Thyroid gland (tissue), 4 donors: ENCODE measurements at places on chromosomes 5 and 9.

GRCh38 chr9:86909388-86909787 lies 37.9 kb downstream of the GAS1 start:
- no peak for DNase-seq

- DNase-seq: peak; percentile 84
Measured at GRCh38 chr9:127869310-127870152, 7.9 kb downstream of the AK1 start.

DNA sequence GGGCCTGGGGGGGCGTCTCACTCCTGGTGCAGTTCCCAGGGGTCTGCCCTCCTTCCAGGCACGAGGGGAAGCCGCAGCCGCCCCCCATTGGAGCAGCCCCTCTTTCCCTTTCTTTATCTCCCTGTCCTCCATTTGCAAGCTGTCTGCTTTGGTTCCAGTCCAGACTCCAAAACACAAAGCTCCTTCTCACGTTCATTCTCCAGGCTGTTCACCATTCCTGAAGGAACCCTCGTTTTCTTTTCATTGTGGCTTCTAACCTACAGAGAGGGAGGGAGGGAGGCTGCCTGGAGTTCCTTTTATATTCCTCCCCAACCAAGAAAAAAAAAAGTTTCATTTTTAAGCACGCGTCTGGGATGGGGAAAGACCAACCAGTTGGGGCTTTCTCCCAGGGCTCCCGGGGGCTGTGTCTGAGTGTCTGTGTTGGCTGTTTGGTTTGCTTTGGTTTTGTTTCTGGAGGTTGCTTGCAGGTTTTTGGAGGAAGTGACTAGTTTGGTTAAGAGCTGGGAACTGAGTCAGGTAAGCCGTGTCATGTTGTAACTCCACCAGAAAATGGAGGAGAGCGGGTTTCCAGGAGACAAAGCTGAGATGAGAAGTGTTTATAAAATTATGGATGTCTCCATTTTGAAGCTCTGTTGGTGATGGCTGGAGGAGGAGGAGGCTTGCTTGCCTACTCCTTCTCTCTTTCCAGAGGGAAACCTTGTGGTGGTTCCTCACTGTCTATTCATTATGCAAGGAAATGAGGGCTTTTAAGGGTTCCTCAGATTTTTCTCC lies 1.6 kb downstream of the ZNF462 start:
- DNase-seq: peak; percentile 30

GRCh38 chr5:54965806-54966205 lies 19.6 kb downstream of the ESM1 start:
- DNase-seq: no peak

- DNase-seq: no peak
Measured at GRCh38 chr5:155268770-155269425, 255.3 kb downstream of the KIF4B start.

- no peak for DNase-seq
Measured at GRCh38 chr5:135214897-135215616, 181.0 kb upstream of the PITX1 start.

GRCh38 chr9:86262492-86262891 lies 3.0 kb upstream of the C9orf153 start:
- DNase-seq: no peak

DNA sequence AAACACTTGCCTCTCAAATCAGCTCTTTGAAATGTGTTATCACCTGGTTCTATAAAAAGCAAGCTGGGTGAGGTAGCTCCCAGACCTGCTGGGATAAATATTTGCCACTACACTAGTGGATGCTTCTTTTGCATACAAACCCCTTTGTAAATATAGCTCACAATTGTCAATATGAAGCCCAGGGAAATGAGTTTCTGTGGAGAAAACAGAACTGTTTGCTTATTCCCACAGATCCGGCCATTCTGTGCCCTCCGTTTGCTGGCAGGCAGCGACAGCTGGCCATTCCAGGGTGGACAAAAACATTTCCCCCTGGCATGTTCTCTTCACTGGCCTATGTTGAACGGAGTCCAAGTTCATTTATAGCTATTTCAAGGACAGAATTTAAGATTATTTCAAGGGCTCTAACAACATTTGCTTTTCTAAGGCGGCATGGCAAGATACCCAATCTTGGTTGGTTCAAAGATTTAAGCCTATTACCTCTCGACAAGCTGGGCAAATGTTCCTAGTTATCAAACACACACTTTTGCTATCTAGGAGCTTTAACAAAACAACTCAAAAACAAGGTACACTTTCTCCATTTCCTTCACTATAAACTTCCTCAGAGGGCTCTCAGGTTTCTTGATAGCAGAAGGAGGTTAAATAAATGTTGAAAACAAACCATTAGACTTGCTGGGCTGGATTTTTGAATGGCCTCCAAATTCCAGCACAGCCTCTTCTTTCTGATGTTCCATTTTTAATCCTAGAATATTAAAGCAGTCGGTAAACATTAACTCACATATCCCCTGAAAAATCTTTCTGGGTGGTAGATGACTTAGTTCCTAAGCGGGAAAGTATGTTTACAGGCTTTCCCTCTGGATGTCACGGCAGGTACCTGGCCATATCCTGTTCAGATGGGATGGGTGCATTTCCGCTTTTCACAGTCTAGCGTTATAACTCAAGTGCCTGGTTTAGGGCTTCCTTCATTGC lies 332.3 kb downstream of the PLK2 start:
- DNase-seq: no peak

DNA sequence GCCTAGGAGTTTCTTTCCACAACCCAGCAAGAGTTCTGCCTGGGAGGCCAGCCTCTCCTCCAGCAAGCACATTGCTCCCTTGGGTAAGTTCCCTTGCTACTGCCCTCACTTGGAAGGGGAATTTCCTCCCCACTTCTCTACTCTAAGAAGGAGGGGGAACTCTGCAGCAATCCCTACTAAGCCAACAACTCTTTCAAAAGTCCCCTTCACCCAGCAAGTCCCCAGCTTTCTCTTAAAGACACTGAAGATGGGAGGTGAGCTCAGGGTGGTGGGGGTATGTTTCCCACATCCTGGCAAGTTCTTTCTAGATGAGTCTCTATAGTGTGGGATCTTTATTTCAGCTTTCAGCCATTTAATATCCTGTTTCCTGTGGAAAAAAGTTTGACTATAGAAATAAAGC lies 49.0 kb downstream of the PDE8B start:
- DNase-seq: no peak

DNA sequence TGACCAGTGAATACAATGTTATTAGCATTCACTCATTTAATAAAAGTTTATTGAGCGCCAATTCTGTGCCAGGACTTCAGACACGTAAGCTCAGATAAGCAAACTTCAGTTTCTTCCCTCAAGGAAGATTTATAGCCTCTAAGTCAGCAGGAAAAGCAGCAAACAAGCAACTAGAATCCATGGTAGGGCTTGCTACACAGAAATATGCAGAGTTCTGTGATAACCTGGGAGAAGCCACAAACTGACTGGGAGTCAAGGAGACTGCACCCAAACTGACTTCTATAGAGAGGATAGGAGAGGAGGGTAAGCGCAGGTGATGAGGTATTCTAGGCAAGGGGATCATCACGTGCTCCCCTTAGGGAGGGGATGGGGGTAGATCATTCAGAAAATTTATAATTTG lies 1.4 kb upstream of the OGN start:
- no peak for DNase-seq

- no peak for DNase-seq
Measured at GRCh38 chr9:129602598-129603415, 18.1 kb downstream of the C9orf50 start.

DNA sequence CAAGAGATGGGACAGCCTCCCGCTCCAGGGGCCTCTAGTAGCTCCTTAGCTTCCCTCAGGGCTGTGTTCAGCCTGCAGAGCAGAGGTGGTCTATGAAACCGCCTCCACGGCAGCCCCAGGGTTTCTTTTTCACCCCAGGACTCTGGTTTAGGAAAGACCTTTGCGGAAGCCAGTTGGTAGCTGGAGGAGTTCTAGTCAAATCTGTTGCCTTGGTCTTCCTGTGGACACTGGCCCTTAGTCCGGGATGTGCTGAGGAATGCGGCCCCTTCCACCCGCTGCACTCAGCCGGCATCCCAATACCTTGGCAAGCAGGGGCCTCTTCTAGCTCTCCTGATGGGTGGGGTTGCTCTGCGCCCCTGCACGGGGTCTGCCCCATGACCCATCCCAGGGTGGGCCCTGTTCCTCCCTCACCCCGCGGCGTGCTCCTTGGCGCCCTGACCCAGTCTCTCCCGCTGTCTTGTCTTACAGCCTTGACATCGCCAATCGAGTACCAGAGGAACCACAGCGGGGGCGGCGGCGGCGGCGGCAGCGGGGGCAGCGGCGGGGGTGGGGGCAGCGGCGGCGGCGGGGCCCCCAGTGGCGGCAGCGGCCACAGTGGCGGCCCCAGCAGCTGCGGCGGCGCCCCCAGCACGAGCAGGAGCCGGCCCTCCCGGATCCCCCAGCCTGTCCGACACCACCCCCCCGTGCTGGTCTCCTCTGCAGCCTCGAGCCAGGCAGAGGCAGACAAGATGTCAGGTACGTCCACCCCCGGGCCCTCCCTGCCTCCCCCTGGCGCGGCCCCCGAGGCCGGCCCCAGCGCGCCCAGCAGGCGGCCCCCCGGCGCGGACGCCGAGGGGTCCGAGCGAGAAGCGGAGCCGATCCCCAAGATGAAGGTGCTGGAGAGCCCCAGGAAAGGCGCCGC lies 94.3 kb upstream of the OTULINL start:
- no peak for DNase-seq

DNA sequence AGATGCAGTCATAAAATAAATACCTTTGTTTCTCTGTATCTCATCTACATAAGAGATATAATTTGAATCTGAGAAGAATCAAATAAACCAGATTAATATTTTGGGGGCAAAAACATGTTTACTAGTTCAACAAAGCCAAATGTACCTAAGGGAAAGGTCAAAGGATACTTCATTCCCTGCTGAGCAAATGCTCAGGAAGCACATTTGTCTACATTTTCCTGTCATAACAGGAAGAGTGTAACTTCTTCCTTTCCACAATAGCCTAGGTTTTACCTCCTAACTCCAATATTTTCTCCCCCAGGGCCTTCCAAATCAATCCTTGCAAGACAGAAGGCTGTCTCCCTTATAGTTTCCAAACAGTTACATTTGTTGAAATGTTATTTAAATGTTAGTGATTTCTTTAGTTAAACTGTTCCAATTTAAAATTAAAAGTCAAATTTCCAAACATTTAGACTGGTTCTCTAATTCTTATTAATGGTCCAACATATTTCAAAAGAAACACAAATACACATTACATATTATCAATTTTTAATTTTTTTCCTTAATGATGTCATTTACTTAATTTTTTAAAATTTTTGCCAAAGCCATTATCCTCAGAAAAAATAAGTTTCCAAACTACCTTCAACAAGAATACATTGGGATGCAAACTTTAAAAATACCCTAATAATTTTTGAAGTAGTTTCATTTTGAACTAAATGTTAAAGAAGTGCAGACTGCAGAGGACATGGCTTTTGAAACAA lies 67.8 kb downstream of the MEF2C start:
- no peak for DNase-seq

GRCh38 chr9:69469136-69469535 lies 144.1 kb downstream of the ENTREP1 start:
- no peak for DNase-seq

- no peak for DNase-seq
Measured at GRCh38 chr9:137973829-137974416, 96.3 kb downstream of the CACNA1B start.

- no peak for DNase-seq
Measured at GRCh38 chr9:80070071-80070742, 498.4 kb downstream of the TLE4 start.

GRCh38 chr5:127652952-127653611 lies 4.2 kb downstream of the CTXN3 start:
- DNase-seq: no peak

GRCh38 chr5:125236981-125237380 lies 490.5 kb upstream of the ZNF608 start:
- DNase-seq: no peak

DNA sequence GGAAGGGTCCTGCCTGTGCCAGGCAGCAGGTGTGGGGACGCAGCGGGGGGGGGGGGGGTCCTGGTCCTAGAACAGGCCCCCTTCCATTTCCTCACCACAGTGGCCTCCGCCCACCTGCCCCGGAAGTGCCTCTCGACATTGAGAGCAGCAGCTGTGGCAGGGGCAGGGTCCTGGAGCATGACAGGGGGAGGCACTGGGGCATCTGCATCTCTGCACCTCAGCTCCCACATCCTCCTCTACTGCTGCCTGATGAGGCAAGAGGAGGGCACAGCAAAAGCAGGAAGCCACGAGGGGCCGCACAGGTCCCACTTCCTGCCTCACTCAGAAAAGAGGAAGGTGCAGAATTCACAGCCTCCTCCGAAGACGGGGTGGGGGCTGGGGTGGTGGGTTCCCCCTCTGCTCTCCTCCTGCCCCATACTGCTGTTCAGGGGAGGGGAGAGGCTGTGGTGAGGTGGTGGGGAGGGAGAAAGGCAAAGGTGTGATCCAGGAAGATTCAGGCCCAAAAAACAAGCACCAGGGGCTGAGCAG lies 14.8 kb downstream of the AKNA start:
- peak; percentile 36 for DNase-seq

DNA sequence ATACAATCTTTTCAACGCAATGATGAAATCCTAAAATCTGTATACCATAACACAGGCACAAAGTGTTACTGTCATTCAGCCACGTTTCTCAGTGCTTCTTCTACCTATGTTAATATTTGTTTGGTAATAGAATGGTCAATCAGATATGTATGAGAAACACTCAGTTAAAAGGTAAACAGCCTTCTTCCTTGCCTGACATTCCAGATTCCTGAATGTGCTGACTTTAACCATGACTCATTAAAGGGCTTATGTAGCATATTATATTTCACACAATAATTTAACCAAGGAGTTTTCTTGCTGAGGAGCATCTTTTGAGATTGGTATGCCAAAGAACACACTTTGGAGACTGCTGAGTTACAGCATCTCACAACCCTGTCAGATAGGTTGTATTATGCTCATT lies 187.6 kb downstream of the CETN3 start:
- no peak for DNase-seq

GRCh38 chr5:1727571-1727970 lies 72.1 kb downstream of the MRPL36 start:
- DNase-seq: no peak

GRCh38 chr9:14993901-14994554 lies 83.8 kb upstream of the FREM1 start:
- DNase-seq: no peak

- DNase-seq: no peak
Measured at GRCh38 chr5:76838481-76839261, 11.1 kb upstream of the S100Z start.

GRCh38 chr5:140344683-140345423 lies 1.6 kb downstream of the HBEGF start:
- peak; percentile 53 for DNase-seq
